ENCODE measurements at places on chromosomes 7 and 10.
A peak's percentile ranks its signal among the peaks of the same experiment; 100 is the strongest.

DNA sequence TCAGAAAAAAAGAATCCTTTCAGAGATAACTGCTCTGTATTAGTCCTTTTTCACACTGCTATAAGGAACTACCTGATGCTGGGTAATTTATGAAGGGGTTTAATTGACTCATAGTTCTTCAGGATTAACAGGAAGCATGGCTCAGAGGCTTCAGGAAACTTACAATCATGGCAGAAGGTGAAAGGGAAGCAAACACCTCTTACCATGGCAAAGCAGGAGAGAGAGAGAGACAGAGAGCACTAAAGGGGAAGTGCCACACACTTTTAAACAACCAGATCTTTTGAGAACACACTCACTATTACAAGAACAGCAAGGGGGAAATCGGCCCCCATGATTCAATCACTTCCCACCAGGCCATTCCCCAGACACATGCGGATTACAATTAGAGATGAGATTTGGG lies 114.2 kb downstream of the TES start:
- DNase-seq: no peak

DNA sequence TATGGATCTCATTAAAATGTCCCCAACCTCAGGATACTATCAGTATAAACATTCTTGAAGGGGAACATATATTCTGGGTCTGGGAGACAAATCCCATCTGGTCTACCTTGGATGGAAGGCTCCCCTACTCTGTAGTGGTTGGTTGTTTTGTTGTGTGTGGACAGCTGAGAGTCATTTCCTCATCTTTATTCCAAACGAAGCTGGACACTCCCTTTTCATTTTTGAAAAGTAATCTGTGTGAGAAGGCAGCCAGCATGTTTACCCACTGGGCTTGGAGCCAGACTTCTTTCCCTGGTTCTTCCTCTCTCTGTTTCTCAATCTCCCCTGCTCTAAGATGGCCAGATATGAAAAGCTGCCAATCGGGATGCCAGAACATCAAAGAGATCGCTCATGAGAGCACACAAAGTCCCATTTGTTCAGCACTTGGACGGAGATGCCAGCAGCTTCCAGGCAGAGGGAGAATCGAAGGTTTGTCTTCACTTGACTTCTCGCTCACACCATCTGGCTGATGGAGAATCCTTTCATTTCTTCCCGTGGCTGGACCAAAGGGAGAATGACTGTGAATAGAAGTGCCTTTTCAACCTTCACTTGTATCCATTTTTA lies 108.1 kb upstream of the AGR3 start:
- DNase-seq: peak; percentile 48

GRCh38 chr10:30537586-30537985 lies 92.0 kb downstream of the LYZL2 start:
- DNase-seq: no peak

- DNase-seq: no peak
Observed at GRCh38 chr7:91957823-91958222, 17.2 kb downstream of the AKAP9 start.

GRCh38 chr7:106590209-106590816 lies 70.6 kb downstream of the CCDC71L start:
- no peak for DNase-seq

DNA sequence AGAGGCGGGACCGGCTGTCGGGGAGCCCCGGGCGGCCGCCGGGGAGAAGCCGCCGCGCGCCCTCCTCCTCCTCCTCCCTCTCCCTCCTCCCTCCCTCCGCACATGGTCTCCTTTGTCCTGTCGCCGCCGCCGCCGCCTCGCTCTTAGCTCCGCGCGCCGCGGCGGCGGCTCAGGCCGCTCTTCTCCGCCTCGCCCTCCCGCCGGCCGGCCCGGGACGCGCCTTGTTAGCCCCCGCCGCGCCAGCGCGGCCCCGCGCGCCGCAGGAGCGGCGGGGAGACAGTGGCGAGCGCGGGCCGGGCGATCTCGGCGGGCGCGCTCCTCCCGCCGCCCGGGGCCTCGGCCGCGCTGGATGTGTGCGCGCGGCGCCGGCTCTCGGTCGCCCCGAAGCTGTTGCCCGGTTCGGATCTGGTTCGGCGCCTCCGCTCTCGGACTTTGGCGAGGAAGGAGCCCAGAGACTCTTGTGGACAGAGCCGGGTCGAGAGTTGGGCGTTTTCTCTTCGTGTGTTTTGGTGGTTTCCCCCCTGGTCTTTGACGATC lies 437.4 kb upstream of the GALNT17 start:
- DNase-seq: peak; percentile 38

- DNase-seq: no peak
Observed at GRCh38 chr7:21538936-21539495, 3.8 kb upstream of the DNAH11 start.
